ENCODE measurements at places on chromosomes 2 and 18.

DNA sequence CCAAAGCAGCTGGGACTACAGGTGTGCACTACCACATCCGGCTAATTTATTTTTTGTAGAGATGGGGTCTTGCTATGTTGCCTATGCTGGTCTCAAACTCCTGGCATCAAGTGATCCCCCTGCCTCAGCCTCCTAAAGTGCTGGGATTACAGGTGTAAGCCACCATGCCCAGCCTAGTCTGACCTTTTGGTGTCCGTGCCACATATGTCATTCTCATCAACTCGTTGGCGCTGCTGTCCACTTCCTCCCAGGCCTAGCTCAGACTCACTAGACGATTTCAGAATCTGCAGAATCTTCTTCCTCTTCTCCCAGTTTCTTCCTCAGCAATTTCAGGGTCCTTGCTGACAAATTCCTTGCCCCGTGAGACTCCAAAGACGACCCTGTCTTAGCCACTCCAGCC lies 39.8 kb upstream of the DNMT3A start:
- no peak for DNase-seq

DNA sequence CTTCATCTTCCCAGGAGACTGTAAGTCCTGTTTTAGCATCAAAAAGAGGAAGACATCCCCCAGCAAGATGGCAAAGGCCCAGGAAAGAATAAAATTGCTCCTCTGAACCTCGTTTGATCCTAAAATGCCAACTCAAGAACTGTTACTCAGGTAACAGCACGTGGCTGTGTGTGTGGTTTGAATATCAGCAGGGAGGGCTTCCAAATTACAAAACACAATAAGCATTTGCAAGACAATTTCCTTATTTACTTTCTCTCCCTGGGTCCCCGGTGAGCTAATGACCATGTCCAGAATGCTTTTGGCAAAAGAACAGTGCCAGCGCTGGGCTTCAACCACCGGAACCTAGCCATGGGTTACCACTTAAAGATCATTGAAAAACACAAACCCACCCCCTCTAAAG lies 163.6 kb downstream of the C1D start:
- DNase-seq: no peak

- no peak for DNase-seq
These were observed 274.6 kb downstream of the ETAA1 start for GRCh38 chr2:67671464-67672450.

DNA sequence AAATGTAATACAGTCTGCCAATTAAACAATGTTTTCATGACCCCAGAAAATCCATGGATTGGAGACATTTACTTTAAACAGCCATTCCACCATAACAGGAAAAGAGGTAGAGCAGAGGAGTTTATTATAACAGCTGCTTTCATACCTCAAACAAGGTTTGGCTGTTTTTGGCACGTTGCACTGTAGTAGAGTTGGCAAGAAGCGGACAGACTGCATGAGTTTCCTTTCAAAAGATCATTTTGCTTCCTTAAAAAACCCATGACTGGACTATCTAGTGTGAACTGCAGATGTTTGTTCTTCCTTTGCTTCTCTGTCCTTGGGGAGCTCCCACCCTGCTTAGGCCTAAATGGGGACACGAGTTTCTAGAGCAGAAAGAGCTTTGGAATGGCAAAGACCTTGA lies 108.5 kb upstream of the THOC1 start:
- DNase-seq: no peak

GRCh38 chr2:67752199-67752598 lies 310.6 kb downstream of the C1D start:
- DNase-seq: no peak

DNA sequence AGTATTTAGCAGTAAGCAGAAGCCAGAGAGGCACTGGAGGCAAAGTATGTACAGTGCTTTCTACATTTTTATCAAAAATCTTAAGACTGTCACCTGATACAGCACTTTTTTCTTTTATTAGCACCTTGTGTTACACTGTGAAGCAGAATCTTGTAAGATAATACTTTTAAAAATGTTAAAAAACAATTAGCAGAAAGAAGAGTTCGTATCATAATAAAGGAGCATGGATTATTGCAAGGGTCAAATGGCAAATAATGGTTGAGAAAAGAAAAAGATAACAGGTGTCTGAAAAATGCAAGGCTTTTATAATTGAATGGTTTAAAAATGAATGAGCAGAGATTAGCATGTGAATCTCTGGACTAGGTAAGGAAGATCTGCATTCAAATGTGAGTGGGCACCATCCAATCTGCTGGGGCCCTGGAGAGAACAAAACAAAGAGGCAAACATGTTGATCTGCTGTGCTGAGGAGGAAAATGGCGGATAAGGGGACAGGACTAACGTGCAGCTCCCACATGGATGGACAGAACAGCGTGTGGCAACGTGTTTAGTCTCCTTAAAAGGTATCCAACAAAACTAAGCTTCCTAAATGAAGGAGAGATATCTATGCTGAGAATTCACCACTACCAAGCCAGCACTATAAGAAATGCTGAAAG lies 9.5 kb downstream of the CEBPZOS start:
- DNase-seq: no peak

DNA sequence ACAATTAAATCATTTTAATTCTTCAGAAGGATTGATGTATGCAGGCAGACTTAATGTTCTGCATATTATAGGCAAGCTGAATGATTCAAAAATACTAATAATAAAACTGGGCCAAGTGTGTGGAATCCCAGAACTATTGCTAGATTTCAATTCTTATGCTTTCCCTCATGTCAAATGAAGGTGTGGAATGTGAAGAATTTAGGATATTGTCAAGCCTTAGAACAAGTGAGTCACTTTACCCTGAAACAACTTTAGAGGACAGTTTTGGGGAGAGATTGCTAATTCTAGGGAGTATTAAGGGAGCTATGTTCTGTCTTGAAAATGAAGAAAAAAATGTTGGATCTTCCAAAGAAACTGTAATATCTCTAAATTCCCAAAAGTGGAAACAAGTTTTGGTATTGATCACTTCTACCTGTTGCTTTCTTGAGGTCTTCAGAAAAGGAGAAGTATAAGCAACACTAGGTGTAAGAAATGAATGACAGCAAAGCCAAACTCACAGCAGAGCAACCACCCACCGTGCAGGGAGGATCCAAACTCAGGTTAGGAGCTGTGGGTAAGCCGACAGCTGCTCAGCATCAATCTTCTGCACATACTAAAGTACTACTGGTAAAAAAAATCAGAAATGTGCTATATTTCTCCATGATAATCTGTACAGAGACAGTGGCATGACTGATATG lies 818.1 kb downstream of the SLC4A3 start:
- DNase-seq: no peak

GRCh38 chr2:43879261-43879660 lies 40.5 kb downstream of the ABCG8 start:
- DNase-seq: no peak

DNA sequence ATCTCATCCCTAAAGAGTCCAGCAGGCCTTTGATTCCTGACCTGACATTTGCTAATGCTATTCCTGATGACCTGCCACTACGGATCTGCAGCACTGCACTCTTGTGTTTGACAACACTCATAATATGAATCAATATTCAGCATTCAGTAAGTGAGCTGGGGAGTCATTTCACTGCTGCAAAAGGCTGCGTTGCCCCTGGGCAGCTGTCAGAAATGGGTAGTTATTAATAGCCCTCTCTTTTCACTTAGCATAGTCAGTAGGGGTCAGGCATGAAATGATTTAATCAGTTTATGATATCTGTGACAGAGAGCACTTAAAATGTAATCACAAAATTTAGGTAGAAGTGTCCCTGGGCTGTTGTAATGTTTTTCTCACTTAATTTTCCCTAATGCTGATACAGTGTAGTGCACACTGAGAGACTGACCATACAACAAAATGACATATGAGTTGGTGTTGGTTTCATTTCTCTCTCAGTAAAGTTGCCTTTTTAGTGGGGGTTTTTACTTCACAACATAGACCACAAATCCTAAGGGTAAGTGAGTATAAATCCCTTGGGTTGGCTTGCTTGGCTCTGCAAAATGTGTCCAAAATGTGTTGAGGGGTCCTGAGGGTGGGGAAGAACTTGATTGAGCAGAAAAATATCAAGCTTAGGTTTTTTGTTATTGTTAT lies 184.8 kb downstream of the CAMKMT start:
- DNase-seq: no peak

GRCh38 chr2:19224011-19224410 lies 134.4 kb downstream of the OSR1 start:
- no peak for DNase-seq

DNA sequence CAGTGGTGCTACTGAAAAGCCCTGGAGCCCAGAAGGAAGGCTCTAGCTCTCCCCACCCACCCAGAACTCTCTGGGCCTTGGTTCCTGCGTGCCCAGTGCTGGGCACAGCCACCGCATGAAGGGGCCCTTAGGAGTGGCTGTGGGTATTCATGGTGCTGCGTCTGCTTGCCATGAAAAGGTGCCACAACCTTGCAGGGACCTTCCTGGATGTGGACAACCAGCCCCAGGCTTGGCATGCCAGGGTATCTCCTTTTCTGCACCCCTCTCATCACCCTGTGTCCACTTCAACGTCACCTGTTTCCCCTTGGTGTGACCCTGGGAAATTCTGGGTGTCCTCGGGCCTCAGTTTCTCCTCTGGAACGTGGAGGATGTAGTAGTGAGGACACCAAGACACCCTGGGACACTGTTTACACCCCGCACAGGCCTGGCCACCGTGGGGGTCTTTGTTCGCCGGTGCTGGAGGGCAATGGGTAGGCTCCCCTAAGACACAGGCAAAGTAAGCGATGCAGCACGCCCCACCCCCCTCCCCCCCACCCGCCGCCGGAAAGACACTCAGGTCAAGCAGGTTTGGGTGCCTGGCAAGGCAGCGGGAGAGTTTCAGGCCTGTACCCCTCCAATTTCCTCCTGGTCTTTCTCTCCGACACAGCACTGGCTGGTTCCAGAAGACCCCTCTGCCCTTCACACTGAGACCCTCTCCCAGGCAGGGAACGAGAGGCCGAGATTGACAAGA lies 34.8 kb upstream of the TAF1B start:
- no peak for DNase-seq

GRCh38 chr2:162676515-162676914 lies 162.1 kb downstream of the KCNH7 start:
- DNase-seq: no peak

DNA sequence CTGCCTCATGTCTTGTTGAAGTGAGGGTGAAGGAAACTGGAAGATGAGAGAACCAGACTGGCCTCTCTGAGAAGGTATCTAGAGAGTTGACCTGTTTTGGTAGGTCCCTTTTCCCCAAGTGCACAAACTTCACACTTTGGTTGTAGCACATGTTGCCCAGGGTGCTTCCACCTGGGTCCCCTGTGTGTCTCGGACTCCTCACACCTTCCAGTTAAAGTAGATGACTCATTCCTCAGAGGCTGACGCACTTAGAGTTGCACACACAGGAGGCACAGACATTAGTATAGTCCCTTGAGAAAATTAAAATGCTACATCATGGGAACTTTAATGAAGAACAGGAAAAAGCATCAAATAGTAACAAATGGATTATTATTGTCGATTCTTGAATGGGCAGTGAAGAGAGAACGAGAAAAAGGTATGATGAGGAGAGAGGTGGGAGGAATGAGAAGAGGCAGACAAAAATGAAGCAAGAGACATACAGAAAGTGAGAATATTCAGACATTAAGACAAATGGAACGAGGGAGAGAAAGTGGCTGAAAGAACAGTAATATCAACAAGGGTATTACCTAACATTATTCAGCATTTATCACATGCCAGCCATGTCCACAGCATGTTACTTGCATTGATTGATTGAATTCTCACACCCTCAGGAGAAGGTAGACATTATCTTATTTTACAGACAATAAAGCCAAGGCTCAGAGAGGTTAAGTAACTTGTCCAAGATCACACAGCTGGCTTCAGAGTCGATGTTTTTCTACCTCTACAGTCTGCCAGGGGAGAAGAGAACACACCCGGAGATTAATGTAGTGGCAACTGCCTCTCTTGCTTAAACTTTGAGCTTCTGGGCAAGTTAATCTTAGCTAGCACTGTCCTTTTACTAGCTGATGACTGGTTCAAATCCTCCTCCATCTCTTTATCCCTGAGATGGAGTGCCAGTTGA lies 68.6 kb downstream of the FHOD3 start:
- no peak for DNase-seq

GRCh38 chr2:128438586-128438985 lies 119.9 kb upstream of the HS6ST1 start:
- no peak for DNase-seq

DNA sequence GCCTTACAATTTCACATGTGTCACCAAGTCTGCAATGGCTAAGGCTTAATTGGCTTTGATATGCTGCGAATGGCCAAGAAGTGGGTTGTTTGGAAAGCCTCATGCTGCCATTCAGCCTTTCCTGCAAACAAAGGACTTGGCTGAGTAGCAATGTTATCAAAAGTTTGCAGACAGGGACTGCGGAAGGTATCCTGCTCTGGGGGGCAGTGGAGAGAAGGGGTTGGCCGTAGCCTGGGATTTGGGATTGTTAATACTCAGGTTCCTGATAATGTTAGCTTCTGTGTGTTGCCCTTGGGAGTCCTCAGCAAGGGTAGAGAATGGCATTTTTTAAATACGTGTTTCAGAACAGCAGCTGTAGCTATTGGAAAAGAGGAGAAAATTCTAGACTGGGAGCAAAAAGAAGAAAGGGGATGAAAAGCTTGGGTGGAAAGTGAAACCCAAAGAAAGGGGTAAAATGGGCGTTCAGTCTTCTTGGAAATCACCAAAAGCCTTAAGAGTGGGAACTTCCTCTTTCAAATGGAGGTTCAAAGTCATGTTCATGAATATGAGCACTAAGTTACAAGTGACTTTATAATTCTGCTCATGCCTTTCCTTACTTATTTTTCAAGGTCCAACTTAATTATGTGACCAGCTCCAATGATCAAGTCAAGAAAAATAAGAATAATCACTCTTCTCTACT lies 325.1 kb downstream of the RNF144A start:
- no peak for DNase-seq

GRCh38 chr2:133158024-133158423 lies 410.2 kb downstream of the NCKAP5 start:
- DNase-seq: no peak

DNA sequence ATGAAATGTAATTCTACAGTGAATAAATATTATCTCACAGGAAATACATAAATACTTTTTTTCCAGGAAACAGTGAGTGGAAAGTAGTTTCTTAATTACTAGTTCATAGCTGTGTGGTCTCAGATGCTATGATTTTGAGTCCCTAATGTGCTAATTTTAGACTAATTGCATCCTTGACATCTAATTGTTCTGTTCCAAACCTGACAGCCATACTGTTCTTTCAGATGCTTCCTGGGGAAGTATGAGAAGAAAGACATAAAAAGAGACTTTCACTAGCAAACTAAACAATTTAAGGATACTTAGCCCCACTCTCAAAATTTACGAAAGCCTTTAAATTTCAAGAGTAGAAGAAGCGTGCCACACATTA lies 350.9 kb upstream of the CDH20 start:
- no peak for DNase-seq

GRCh38 chr18:32122039-32122438 lies 30.4 kb downstream of the RNF138 start:
- DNase-seq: no peak

GRCh38 chr2:189231719-189232323 lies 52.3 kb upstream of the COL5A2 start:
- no peak for DNase-seq
